PC-9 (cell line): ENCODE measurements at places on chromosomes 13 and 19. TPM values are rescaled to one million over a fixed set of nuclear protein-coding genes. Genes with fewer than 3 reads are reported as not detected.

Gene BORA
- total RNA-seq, result 12.6 and 19.5 TPM in 2 replicates

Gene FARP1
- total RNA-seq, result 40.1 and 62.1 TPM in 2 replicates

Gene METTL21C
- not detected in 2 replicates for total RNA-seq

Gene C19orf85
- 0.73 and 0.74 TPM in 2 replicates for total RNA-seq

Gene LGALS14
- total RNA-seq, result not detected in 2 replicates

Gene TNFSF13B
- total RNA-seq, result 2.0 and 4.4 TPM in 2 replicates

Gene CCDC169
- total RNA-seq, result 6.5 and 6.9 TPM in 2 replicates

- no peaks in the 10 kb centered on the region for H3K4me1 ChIP-seq
- H3K4me3 ChIP-seq, result no peak overlapping the region
- DNase-seq, result no peak
- no peak overlapping the region for H3K27ac ChIP-seq
These were observed 406.0 kb downstream of the RFC3 start for GRCh38 chr13:34223984-34224383.

DNA sequence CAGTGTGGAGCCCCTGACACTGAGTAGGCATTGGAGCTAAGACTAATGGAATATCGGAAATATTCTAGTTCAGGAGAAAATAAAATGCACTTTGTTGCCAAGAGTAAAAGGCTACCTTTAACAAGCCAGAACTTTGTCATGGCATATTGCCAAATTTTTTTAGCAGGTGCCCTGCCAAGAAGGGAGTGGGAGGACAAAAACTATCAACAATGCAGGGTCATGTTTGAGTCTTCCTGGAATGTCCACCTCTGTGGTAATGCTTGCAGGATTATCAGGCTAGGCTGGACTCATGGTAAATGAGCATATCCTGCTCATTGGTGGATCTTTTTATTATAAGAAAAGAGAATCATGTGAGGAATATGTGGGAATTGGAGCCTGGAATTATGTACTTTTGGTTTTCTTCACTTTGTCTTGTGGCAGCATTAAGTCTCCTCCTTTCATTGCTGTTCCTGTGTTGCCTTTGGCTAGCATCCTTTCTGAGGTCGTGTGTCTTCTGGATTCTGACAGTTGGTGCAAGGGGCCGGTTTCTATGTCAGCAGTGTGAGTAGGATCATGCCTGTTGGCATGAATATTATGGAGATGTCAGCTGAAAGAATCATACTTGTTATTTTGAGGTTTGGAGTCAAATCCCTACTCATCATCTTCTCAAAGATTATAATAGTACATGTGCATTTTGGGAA is 122.9 kb upstream of the SPRY2 start:
- H3K27ac ChIP-seq, result no peak overlapping the region
- no peaks in the 10 kb centered on the region for H3K27me3 ChIP-seq
- no peaks in the 10 kb centered on the region for H3K36me3 ChIP-seq
- H3K4me1 ChIP-seq, result no peaks in the 10 kb centered on the region
- H3K4me3 ChIP-seq, result no peak overlapping the region

DNA sequence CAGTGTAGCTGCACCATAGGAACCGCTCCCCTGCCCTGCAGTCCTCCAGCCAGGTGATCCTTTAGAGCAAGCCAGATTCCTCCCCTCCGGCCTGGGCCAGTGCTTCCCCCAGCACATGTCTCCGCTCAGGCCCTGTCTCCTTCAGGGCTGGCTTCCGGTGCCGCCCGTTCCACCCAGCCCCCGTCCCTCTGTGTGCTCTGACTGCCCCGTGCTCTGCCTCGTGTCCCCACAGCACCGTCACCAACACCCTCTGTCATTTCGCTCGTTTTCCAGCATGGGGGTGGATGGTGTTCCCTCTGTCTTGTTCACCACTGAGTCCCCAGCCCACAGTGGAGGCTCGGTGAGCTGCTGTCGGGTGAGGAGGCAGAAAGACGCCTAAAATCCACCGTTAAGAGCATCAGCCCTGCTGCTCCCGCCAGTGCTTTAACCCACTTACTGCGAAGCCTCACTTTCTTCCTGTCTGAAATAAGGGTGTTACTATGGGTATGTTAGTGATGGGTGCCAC is 54.5 kb downstream of the TSSK6 start:
- H3K27me3 ChIP-seq, result no peaks in the 10 kb centered on the region
- DNase-seq, result no peak
- H3K4me3 ChIP-seq, result no peak overlapping the region
- no peak overlapping the region for H3K27ac ChIP-seq

GRCh38 chr13:109751477-109751876 is 34.9 kb downstream of the IRS2 start:
- H3K36me3 ChIP-seq, result peaks cover 64% of the 10 kb centered on the region
- DNase-seq, result no peak
- H3K27ac ChIP-seq, result no peak overlapping the region
- no peaks in the 10 kb centered on the region for H3K27me3 ChIP-seq
- no peak overlapping the region for H3K4me3 ChIP-seq

GRCh38 chr13:92972751-92973150 is 253.9 kb upstream of the GPC6 start:
- no peak for DNase-seq
- H3K4me1 ChIP-seq, result no peaks in the 10 kb centered on the region
- no peak overlapping the region for H3K27ac ChIP-seq
- no peaks in the 10 kb centered on the region for H3K27me3 ChIP-seq
- no peaks in the 10 kb centered on the region for H3K36me3 ChIP-seq

DNA sequence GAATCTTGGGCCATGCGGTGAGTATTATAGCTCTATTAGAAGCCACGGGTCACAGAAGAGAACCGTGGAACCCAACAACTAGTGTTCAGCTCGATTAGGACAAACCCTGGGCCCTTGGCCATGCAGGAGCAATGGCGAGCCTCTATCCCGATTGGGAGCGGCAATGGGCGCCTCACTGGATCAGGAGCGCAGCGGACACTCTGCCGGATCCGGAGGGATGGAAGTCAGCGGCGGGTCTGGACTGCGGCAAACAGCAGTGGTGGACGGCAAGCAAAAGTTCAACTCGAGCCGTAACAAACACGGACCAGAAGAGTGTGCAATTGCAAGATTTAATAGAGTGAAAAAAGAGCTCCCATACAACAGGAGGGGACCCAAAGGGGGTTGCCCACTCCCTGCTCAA is 1481.9 kb downstream of the PCDH9 start:
- no peak overlapping the region for H3K27ac ChIP-seq
- no peaks in the 10 kb centered on the region for H3K27me3 ChIP-seq
- DNase-seq, result no peak

- H3K4me1 ChIP-seq, result no peaks in the 10 kb centered on the region
- no peak overlapping the region for H3K27ac ChIP-seq
- H3K4me3 ChIP-seq, result no peak overlapping the region
- H3K27me3 ChIP-seq, result no peaks in the 10 kb centered on the region
These were observed 354.5 kb upstream of the NBEA start for GRCh38 chr13:34587576-34587975.

GRCh38 chr13:20582026-20582425 is 15.1 kb downstream of the IFT88 start:
- no peaks in the 10 kb centered on the region for H3K4me1 ChIP-seq
- H3K36me3 ChIP-seq, result peaks cover 26% of the 10 kb centered on the region
- H3K4me3 ChIP-seq, result no peak overlapping the region
- H3K27ac ChIP-seq, result no peak overlapping the region

GRCh38 chr19:12607631-12608030 is 3.0 kb downstream of the ZNF490 start:
- 0 out of 2 replicates have a peak, but pooled peaks cover 8% of the 10 kb centered on the region for H3K36me3 ChIP-seq
- H3K4me1 ChIP-seq, result peaks cover 8% of the 10 kb centered on the region; the same call in 1 of the 2 replicates
- H3K27ac ChIP-seq, result no peak overlapping the region

DNA sequence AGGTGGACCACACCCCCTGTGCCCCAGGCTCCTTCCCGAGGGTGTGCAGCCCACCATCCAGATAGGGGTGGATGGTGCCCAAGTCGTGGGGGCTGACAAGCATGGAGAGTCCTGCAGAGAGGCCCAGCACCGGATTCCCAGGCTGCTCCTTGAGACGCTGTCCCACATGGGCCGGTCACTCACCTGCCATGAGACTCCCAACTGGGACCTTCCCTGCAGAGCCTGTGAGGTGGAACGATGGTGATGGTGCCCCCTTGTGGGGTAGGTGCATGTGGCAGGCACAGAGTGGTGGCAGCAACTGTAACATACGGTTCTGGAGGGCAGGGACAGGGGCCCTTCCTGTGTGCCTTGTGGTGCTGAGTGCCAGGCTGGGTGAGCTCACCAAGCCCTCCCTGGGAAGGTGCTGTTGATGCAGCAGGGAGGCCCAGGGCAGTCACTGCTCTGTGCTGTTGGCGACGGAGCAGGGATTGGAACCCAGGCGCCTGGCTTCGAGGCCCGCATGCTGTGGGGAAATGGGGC is 33.1 kb downstream of the PPP1R37 start:
- H3K4me1 ChIP-seq, result peaks cover 40% of the 10 kb centered on the region
- H3K36me3 ChIP-seq, result no peaks in the 10 kb centered on the region
- DNase-seq, result peak; percentile 64
- no peak overlapping the region for H3K4me3 ChIP-seq
- no peak overlapping the region for H3K27ac ChIP-seq

- no peaks in the 10 kb centered on the region for H3K27me3 ChIP-seq
- H3K4me3 ChIP-seq, result no peak overlapping the region
- H3K36me3 ChIP-seq, result peaks cover 14% of the 10 kb centered on the region; the same call in 1 of the 2 replicates
- no peak overlapping the region for H3K27ac ChIP-seq
- DNase-seq, result peak; percentile 40
These were observed 7.7 kb downstream of the NDUFB7 start for GRCh38 chr19:14563989-14564651.

- no peaks in the 10 kb centered on the region for H3K4me1 ChIP-seq
- H3K27ac ChIP-seq, result no peak overlapping the region
- H3K27me3 ChIP-seq, result no peaks in the 10 kb centered on the region
These were observed 102.0 kb downstream of the SLITRK1 start for GRCh38 chr13:83780227-83780626.

DNA sequence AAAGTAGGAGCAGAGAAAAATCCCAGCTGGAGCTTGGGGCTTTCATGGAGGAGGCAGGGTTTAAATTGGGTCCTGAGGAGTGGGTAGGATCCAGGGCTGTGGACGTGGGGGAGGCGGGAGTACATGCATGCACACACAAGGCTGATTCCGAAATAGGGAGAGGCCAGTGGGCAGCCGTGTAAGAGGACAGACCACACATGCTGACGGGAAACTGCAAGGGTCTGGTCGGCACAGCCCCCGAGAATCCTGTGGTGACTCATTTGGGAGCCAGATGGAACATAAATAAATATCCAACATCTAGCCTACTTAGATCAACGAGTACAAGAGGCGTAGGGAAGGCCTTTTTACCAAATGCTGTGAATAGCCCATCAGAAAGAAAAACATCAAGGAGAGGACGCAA is 216.3 kb upstream of the ZNF507 start:
- H3K36me3 ChIP-seq, result no peaks in the 10 kb centered on the region
- no peak overlapping the region for H3K27ac ChIP-seq
- H3K27me3 ChIP-seq, result peaks cover 42% of the 10 kb centered on the region
- no peak for DNase-seq

GRCh38 chr13:42816538-42816937 is 35.2 kb downstream of the FAM216B start:
- no peaks in the 10 kb centered on the region for H3K27me3 ChIP-seq
- H3K27ac ChIP-seq, result no peak overlapping the region
- H3K4me3 ChIP-seq, result no peak overlapping the region
- no peaks in the 10 kb centered on the region for H3K36me3 ChIP-seq

- H3K4me1 ChIP-seq, result peaks cover 12% of the 10 kb centered on the region
- H3K27ac ChIP-seq, result peak overlapping the region; percentile 23; the same call in 1 of the 2 replicates
- H3K36me3 ChIP-seq, result no peaks in the 10 kb centered on the region
- H3K27me3 ChIP-seq, result no peaks in the 10 kb centered on the region
These were observed 716.2 kb upstream of the ARGLU1 start for GRCh38 chr13:107284173-107284572.

DNA sequence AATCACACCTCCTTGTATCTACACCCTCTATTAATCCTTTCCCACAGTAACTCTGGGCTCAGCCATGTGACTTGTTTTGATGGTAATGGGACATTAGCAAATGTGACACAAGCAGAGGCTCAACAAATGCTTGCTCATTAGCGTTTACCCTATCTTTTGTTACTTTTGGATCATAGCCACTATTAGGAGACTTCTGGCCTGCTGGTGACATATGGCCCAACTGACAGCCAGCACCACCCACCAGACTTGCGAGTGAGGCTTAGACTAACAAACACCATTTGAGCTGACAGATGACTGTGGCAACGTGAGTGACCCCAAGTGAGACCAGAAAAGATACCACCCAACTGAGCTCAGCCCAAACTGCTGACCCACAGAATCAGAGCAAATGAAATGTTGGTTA is 154.1 kb downstream of the OLFM4 start:
- no peaks in the 10 kb centered on the region for H3K4me1 ChIP-seq
- no peak overlapping the region for H3K27ac ChIP-seq
- H3K27me3 ChIP-seq, result no peaks in the 10 kb centered on the region
- DNase-seq, result no peak
- no peaks in the 10 kb centered on the region for H3K36me3 ChIP-seq

DNA sequence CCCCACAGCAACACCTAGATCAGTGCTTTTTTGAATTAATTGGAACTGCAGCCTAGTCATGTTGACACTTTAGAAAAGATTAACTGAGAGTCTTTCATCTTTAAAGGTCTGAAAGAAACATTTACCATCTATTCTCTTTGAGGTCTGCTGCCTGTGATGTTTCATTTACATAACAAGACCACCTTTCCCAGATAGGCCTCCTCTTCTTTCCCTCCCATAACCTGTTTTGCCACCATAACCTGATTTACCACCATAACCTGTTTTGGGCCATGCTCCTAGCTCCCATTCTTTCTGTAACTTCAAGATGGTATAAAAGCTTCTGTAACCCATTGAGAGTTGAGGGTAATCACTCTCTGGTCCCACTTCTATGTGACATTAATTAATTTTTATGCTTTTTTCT is 320.8 kb downstream of the PCDH20 start:
- H3K27ac ChIP-seq, result no peak overlapping the region
- DNase-seq, result no peak
- H3K27me3 ChIP-seq, result no peaks in the 10 kb centered on the region
- H3K4me3 ChIP-seq, result no peak overlapping the region

DNA sequence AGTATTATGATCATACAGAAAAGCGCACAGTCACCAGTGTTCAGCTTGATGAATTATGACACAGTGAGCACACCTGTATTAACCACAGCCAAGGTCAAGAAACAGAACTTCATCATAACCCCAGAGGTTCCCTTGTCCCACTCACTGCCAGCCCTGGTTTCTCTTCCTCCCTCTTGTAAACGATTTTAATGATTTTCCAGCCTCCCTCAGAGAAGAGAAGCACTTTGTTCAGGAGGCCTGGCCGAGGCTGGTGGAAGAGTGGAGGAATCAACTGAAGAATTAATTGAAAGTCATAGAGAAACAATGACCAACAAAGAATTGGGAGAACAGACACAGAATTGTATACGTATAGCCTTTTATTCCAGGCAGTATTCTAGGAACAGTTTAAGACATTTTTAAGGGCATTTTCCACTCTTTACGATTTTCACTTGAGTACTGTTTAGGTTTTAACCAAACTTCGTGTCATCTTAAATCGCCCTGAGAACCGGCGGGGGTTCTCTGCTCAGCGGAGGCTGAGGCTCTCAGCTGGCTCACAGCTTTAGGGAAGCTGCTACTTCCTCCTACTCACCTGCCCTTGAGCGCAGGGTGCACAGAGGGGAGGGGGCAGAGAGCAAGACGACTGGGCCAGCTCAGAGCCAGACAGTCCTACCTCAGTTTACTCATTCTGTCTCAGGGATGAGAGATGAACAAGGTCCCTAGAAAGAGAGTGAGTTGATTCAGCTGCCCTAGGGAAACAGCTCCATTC is 108.6 kb downstream of the AKAP11 start:
- no peak for DNase-seq
- H3K4me3 ChIP-seq, result no peak overlapping the region
- no peaks in the 10 kb centered on the region for H3K36me3 ChIP-seq
- H3K4me1 ChIP-seq, result no peaks in the 10 kb centered on the region

- no peak for DNase-seq
- H3K36me3 ChIP-seq, result no peaks in the 10 kb centered on the region
- no peaks in the 10 kb centered on the region for H3K27me3 ChIP-seq
- no peak overlapping the region for H3K27ac ChIP-seq
- peaks cover 20% of the 10 kb centered on the region for H3K4me1 ChIP-seq
These were observed 6.7 kb downstream of the ZBTB32 start for GRCh38 chr19:35710784-35711723.

GRCh38 chr19:53881482-53882390 is at the start of gene PRKCG:
Gene PRKCG, plus strand, starts transcription at chr19:53882197. Its CDS starts 298 bp downstream, at chr19:53882495.
- no peaks in the 10 kb centered on the region for H3K27me3 ChIP-seq
- H3K36me3 ChIP-seq, result no peaks in the 10 kb centered on the region
- H3K4me3 ChIP-seq, result peak within 1 kb of the TSS; percentile 61
- H3K27ac ChIP-seq, result no peak within 1 kb of the TSS
